ENCODE measurements at places on chromosomes 6 and 20. TPM values are rescaled to one million over a fixed set of nuclear protein-coding genes. Genes with fewer than 3 reads are reported as not detected.

The ADGB gene
- 28.8 TPM for total RNA-seq

The TXLNB gene
- total RNA-seq: 4.1 TPM

The TUBB2B gene
- total RNA-seq: 1.6 TPM

The RBL1 gene
- 14.2 TPM for total RNA-seq

The MICB gene
- 4.4 TPM for total RNA-seq

The PPP1R3G gene
- 1.3 TPM for total RNA-seq

DNA sequence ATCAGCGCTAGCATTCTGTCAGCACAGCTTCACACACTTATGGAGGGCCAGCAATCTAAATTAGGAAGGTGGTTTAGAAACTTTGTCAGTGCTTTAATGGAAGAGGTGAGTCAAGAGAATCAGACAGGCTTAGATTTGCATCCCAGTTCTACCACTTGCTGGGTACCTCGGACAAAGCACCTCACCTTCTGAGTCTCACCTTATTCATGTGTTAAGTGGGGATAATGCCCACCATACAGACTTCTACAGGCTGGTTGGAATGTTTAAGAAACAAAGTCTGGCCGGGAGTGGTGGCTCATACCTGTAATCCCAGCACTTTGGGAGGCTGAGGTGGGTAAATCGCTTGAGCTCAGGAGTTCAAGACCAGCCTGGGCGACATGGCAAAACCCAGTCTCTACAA is 12.2 kb upstream of the STK35 start:
- no peaks in the 10 kb centered on the region for H3K27me3 ChIP-seq
- DNase-seq: no peak
- H3K4me3 ChIP-seq: no peak overlapping the region
- no peaks in the 10 kb centered on the region for H3K36me3 ChIP-seq
- no peaks in the 10 kb centered on the region for H3K4me1 ChIP-seq
- H3K27ac ChIP-seq: no peak overlapping the region

GRCh38 chr6:161199850-161200249 is 74.0 kb downstream of the AGPAT4 start:
- no peak overlapping the region for H3K27ac ChIP-seq
- H3K36me3 ChIP-seq: no peaks in the 10 kb centered on the region
- H3K4me3 ChIP-seq: no peak overlapping the region
- DNase-seq: no peak

GRCh38 chr20:32685541-32686529 is 12.1 kb upstream of the C20orf203 start:
- H3K36me3 ChIP-seq: no peaks in the 10 kb centered on the region
- H3K27me3 ChIP-seq: no peaks in the 10 kb centered on the region
- H3K4me1 ChIP-seq: peaks cover 7% of the 10 kb centered on the region
- no peak for DNase-seq
- H3K27ac ChIP-seq: no peak overlapping the region

DNA sequence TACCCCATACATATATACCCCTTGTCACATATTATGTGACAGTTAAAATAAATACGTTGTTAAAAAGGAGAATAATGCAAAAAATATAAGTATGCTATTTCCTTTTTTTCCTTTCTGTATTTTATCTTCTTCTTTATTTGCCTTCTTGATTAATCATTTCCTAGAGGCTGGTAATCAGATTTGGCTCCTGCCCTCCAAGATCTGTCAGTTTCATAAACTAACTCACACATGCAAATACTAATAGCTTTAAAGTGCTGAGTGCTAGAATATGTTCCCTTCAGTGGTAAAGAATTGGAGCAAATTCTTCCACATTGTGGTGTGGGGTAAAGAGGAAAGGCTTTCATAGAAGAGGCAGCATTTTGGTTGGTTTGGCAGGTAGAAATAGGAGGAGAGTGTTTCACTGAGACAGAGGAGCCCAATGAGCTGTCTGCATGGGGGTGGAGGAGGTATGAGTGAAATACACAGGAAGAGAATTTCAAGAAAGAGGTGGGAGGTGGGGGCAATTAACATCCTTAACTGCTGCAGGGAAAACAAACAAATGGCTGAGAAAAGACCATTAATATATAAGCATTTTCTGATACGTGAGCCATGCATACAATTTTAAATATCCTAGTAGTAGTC is 523.9 kb downstream of the BMP2 start:
- H3K4me3 ChIP-seq: no peak overlapping the region
- no peaks in the 10 kb centered on the region for H3K27me3 ChIP-seq
- DNase-seq: no peak
- H3K36me3 ChIP-seq: no peaks in the 10 kb centered on the region
- H3K27ac ChIP-seq: no peak overlapping the region

DNA sequence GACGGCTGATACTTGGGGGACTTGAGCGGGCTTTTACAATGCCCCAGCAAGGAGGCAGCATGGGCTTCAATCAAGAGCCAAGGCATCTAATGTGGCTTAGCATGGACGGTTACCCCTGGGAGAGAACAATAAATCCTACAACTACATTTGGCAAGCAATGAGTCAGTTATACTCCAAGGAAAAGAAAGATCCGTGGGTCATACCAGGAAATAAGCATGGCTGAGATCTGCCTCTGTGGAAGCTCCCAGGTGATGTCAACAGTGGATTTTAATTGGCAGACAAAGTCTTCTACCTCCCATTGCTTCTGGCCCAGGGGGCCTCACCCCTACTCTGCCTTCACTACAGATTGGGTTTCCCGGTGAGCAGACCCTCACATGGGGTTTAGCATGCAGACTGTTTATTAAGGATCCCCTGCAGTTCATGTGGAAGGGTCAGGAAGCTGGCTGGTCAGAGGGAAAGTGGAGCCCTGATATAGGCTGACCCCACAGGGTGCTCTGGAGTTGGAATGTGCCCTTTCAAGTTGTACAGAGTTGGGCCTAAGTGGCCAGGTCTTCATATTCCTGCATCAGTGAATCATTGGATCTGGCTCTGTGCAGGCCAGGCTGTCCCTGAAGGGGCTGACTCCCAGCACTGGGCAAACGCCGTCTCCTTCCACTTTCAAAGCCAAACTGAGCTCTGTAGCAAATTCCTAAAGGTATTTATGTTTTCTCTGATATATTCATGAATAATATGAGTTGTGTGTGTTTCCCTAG is 91.3 kb upstream of the GGTLC1 start:
- H3K36me3 ChIP-seq: no peaks in the 10 kb centered on the region
- H3K27ac ChIP-seq: no peak overlapping the region
- no peak for DNase-seq
- H3K27me3 ChIP-seq: no peaks in the 10 kb centered on the region

DNA sequence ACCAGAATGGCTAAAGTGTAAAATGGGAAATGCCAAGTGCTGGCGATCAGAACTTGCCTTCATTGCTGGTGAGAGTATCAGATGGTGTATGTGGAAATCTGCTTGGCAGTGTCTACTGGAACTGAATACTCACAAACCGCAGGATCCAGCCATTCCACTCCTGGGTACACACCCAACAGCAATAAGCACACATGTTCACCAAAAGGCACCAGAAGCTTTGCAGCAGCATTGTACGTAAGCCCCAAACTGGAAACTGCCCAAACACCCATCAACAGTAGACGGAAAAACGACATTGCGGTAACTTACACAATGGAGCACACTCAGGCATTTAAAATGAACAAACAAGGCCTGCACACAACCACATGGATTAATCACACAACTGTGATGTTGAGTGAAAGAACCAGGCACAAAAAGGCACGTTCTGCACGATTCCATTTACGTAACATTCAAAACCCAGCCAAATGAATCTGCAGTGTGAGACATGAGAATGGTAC is 37.3 kb upstream of the BPIFA2 start:
- H3K4me1 ChIP-seq: no peaks in the 10 kb centered on the region
- no peak overlapping the region for H3K4me3 ChIP-seq
- H3K27me3 ChIP-seq: no peaks in the 10 kb centered on the region
- no peak overlapping the region for H3K27ac ChIP-seq
- no peaks in the 10 kb centered on the region for H3K36me3 ChIP-seq
- no peak for DNase-seq

DNA sequence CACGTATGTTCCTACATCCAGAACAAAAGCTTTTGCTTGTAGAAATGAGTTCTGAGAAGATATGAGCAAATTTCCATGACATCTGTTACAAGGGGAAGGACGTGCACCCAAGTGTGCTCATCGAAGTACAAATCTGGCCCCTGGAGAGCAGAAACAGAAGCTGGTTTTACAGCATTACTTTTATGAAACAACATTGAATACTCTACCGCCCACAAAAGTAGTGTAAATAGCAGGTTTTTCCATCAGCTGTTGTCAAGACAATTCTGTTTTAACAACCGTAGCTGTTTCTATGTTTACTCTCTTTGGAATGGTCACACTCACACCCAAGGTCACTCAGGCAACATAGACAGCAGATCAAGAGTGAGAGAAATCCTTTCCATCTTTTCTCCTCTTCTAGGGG is 114.2 kb upstream of the SSTR4 start:
- H3K27ac ChIP-seq: no peak overlapping the region
- no peak overlapping the region for H3K4me3 ChIP-seq
- peaks cover 3% of the 10 kb centered on the region for H3K4me1 ChIP-seq
- no peaks in the 10 kb centered on the region for H3K27me3 ChIP-seq
- DNase-seq: no peak
- no peaks in the 10 kb centered on the region for H3K36me3 ChIP-seq

- no peak overlapping the region for H3K27ac ChIP-seq
- no peaks in the 10 kb centered on the region for H3K27me3 ChIP-seq
- no peaks in the 10 kb centered on the region for H3K4me1 ChIP-seq
These were observed 63.4 kb downstream of the WDR27 start for GRCh38 chr6:169638388-169638787.

DNA sequence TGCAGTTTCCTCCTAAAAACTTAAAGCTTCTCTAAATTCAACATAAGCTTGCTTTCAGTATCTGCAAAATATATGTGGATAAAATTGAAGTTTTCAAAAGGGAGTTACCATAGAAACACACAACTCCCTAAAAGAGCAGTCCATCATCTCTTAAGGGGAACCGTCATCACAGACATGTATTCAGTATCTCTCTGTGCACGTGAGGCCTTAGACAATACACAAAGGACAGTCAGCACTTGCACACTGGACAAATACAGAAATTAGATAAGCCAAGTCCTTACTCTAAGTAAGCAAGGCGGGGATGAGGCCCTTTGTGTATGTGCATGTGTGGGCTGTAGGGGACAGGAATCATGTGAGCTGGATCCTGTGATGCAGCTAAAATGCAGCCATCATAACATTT is 136.6 kb downstream of the BACH2 start:
- DNase-seq: no peak
- no peaks in the 10 kb centered on the region for H3K36me3 ChIP-seq
- peaks cover 8% of the 10 kb centered on the region for H3K4me1 ChIP-seq
- no peak overlapping the region for H3K4me3 ChIP-seq
- H3K27ac ChIP-seq: no peak overlapping the region

All from testis (tissue), 5 donors.